ENCODE measurements at places on chromosomes 13 and 19.
A peak's percentile ranks its signal among the peaks of the same experiment; 100 is the strongest.

GRCh38 chr13:49494645-49495044 lies 1.1 kb upstream of the PHF11 start:
- peak; percentile 14 for DNase-seq

- no peak for DNase-seq
Measured at GRCh38 chr19:10021863-10022262, 8.6 kb downstream of the RDH8 start.

DNA sequence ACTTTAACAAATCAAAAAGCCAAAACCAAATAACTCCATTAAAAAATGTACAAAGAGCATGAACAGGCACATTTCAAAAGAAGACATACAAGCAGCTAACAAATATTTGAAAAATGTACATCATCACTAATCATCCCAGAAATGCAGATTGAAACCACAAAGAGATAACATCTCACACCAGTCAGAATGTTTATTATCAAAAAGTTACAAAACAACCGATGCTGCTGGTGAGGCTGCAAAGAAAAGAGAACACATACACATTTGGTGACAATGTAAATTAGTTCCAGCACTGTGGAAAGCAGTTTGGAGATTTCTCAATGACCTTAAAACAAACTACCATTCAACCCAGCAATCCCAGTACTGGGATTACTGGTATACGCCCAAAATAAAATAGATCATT lies 756.0 kb upstream of the PCDH20 start:
- no peak for DNase-seq

- peak; percentile 93 for DNase-seq
Measured at GRCh38 chr19:1269478-1270212, 513 bp downstream of the CIRBP start.

- DNase-seq, result no peak
Measured at GRCh38 chr13:112179995-112180394, 113.0 kb downstream of the SOX1 start.

DNA sequence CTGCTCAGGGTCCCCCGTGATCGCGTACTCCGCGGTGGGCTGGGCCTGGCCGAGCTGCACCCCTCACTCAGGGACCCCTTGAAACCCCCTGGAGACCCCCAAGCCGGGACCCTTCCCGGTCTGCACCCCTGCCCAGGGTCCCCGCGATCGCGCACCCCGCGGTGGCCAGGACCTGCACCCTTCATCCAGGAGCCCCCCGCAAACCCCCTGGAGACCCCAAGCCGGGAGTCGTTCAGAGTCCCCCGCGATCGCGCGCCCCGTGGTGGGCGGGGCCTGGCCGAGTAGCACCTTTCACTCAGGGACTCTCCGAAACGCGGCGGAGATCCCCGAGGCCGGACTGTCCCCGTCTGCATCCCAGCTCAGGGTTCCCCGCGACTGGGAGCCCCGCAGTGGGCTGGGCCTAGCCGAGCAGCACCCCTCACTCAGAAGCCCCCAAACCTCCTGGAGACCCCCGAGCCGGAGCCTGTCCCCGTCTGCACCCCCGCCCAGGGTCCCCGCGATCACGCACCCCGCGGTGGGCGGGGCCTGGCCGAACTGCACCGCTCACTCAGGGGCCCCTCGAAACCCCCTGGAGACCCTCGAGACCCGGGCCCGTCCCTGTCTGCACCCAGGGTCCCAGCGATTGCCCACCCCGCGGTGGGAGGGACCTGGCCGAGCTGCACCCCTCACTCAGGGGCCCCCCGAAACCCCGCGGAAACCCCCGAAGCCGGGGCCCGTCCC lies 748 bp downstream of the LMNB2 start:
- DNase-seq, result peak; percentile 47

- peak; percentile 97 for DNase-seq
Measured at GRCh38 chr19:41945135-41945766, 13.9 kb downstream of the RABAC1 start.

- peak; percentile 25 for DNase-seq
Measured at GRCh38 chr19:40348961-40349507, 539 bp downstream of the PLD3 start.

DNA sequence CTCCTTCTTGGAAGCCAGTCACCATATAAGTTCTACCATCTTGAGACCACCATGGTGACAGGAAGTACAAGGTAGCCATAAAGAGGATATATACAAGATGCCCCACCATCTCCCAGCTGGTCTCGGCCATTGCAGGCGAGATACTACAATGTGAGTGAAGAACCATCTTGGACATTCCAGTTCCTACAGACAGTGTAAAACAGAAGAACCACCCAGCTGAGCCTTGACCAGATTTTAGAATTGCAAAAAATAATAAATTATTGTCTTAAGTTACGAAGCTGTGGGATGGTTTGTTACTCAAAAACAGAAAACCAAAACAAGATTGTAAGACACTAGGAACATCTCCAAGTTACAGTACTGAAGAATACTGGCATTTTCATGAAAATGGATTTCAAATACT lies 43.6 kb downstream of the DOCK9 start:
- no peak for DNase-seq

GRCh38 chr13:29924482-29925350 lies 74.3 kb upstream of the UBL3 start:
- no peak for DNase-seq

- peak; percentile 66 for DNase-seq
Measured at GRCh38 chr19:43464134-43464775, 1.2 kb downstream of the LYPD3 start.

- peak; percentile 56 for DNase-seq
Measured at GRCh38 chr19:12665671-12666264, 774 bp downstream of the MAN2B1 start.

DNA sequence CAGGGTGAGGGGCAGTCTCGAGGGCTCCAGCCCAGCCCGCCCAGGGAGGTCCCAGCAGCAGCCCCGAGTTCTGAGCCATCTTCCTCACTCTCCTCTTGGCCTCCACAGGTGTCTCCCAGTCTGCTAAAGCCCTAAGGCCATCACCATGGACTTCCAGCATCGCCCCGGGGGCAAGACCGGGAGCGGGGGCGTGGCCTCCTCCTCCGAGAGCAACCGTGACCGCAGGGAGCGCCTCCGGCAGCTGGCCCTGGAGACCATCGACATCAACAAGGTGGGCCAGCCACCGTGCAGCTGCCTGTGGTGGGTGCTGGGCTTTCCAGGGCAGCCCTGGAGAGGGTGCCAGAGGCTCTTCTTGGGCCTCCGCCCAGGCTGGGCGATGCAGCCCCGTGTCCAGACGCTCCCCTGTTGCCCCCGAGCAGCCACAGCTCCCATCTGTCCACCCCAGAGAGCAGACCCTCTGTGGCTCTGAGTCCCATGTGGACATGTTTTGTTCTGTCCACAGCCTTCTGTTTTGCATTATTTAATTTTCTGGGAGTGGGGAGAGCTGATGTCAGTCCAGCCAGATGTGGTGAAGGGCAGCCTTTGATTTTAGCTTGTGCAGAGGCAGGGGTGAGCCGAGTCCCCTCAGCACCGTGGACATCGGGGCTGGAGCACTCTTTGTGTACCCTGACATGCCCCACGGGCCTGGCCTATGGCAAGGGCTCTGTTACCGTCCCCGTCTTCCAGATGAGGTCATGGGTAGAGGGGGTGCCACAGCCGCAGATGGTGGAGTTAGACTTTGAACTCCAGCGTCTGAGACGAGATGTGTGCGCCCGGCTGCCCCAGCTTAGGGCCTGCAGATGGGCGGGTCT lies 5.6 kb upstream of the AMH start:
- no peak for DNase-seq

GRCh38 chr13:53672005-53672404 lies 643.4 kb downstream of the OLFM4 start:
- DNase-seq, result no peak

DNA sequence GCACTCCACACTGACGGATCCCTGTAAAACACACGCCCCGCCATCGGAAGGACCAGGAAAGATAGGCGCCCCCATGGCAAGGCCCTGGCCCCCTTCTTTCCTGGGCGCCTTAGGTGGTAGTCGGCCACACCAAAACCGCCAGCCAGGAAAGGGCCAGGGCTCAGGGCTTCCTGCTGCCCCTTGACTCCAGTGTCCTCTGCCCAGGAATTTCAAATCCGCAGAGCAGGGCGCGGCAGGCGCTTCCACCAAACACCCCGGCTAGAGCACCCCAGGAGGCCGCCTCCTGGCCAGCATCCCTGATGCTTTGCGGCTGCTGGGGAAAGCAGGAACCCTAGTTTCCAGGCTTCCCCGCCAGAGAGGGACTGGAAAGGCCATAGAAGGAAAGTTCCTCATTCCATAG lies 57.5 kb downstream of the ZNF726 start:
- DNase-seq, result no peak

DNA sequence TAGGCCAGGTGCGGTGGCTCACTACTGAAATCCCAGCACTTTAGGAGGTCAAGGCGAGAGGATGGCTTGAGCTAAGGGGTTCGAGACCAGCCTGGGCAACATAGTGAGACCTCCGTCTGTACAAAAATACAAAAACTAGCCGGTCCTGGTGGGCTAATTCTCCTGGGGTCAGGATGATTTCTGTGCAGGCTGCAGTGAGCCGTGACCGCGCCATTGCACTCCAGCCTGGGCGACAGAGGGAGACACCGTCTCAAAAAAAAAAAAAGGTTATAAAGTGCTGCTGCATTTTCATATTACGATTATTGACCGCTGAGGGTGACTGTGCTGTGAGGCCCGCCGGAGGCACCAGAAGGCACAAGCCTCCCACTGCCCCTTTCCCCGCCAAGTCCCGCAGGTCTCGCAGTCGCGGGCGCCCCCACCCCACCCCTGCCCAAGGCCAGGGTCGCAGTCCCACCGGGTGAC lies 477 bp upstream of the PLEKHF1 start:
- no peak for DNase-seq

DNA sequence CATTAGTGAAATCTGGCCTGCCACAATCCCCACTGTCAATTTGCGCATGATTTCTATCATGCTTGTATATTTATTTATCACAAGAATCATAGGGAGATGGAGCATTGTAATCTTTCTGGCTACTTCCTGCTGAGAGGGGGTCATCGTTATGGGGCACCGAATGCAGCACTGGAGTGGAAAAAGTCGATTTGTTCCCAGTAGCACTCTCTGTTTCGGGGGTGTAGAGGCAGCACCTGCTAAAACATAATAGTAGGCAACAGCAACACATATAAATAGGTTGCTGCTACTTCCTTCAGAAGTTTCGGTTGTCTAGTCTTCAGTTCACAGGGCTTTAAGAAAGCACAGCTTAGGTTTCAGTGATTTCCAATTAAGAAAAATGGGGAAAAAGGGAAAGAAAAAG lies 23.4 kb upstream of the CEACAM21 start:
- DNase-seq, result peak; percentile 92

DNA sequence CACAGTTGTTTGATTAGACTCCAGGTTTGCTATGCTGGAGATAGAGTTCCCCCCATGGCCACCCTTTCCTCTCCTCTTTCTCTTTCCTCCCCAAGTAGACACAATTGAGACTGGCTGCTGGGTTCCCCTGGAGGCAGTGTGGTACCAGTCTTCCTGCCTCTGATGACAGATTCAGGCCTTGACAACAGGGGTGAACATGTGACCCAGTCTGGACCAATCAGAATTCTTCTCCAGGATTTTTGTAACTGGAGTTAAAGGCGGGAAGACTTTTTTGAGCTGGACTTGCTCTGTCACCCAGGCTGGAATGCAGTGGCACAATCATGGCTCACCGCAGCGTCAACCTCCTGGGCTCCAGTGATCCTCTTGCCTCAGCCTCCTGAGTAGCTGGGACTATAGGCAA lies 48.7 kb downstream of the CCNE1 start:
- DNase-seq, result peak; percentile 23

DNA sequence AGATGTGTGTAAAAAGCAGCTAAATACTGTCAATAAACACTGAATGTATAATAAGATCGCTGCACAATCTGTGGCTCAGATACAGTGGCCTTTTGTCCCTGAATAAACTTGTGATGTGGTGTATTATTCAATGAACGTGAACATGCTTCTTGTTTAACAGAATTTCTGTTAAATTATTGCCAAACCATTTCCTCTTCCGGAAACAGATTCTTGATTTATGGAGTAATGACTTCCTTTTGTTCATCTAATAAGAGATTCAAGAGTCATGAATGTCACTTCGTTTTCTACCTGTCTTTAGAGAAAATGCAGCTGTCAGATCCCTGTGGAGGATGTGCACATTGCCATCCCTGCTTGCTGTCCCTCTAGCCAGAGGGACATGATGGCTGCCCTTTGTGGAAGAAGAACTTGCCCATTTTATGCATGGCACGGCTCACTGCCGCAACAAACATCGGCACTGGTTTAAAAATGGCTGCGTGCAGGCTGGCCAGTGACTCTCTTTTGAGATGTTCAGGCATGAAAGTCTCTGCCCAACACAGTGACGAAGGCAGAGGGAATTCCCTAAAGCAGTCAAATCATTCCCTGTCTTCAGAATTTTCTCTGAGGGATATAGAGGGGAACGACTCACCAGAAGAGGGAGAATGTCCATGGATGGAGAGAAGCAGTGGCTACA lies 3.1 kb upstream of the TNFSF13B start:
- no peak for DNase-seq

GRCh38 chr19:46503848-46504453 lies 8.3 kb upstream of the PNMA8B start:
- no peak for DNase-seq

DNA sequence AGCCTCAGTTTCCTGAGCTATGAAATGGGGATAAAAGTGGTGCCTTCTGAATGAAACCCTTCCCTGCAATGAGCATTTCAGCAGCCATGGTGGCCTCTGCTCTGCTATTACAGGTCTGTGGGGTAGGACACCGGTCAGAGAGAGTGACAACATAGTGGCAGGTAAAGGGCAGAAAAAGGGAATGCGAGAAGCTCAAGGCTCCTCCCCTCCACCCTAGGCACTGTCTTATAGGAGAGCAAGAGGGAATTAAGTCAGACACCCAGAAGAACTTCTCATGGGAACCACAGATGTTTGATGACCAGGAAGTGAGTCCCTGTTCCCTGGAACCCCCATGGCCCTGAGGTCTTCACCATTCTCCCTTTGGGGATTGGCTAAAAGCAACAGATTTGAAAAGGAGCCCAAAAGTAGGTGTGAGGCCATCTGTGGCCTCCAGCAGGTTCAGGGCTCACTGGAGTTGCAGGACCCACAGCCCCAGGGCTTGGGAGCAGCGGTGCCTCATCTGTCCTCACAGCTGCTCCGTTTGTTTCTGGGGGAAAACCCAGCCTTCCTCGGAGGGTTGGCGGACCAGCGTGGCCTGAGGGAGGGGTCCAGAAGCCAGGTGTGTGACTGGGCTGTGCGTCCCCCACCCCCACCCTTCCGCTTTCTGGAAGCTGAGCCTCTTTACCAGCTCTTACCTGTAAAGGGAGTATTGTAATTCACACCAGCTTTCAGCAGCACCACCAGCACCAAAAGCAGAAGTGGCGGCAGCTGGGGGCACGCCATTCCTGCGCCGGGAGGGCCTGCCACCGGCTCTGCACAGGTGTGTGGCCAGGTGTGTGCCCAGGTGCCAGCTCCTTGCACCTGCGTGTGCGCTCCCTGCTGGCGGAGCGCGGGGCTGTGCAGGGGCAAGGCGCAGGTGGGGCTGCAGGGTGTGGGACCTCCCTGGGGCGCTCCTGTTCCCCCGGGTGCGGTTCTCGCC lies 19.4 kb downstream of the IQCN start:
- peak; percentile 82 for DNase-seq

Measured in OCI-LY7 (cell line).